ENCODE measurements at places on chromosomes 13 and 19. TPM values are rescaled to one million over a fixed set of nuclear protein-coding genes. Genes with fewer than 3 reads are reported as not detected.

The NLRP9 gene
- total RNA-seq, result not detected

The ISOC2 gene
- 45.1 TPM for total RNA-seq

The CNOT3 gene
- total RNA-seq, result 59.8 TPM

The CEP89 gene
- total RNA-seq, result 17.3 TPM

The KCNN4 gene
- total RNA-seq, result 99.4 TPM

The CRB3 gene
- total RNA-seq, result not detected

The RFPL4AL1 gene
- not detected for total RNA-seq

The GNA15 gene
- 33.3 TPM for total RNA-seq

All from natural killer cell treated with Interleukin-12 subunit alpha and Interleukin-12 subunit beta and Interleukin-15 and Interleukin-18, amount 100 ng/mL, for 72 hours (primary cell).